K562 (cell line): ENCODE measurements at places on chromosomes 2 and 18. TPM values are rescaled to one million over a fixed set of nuclear protein-coding genes. Genes with fewer than 3 reads are reported as not detected.

The PLEKHM3 gene
- 1.0 and 1.3 TPM in 2 replicates for total RNA-seq

DNA sequence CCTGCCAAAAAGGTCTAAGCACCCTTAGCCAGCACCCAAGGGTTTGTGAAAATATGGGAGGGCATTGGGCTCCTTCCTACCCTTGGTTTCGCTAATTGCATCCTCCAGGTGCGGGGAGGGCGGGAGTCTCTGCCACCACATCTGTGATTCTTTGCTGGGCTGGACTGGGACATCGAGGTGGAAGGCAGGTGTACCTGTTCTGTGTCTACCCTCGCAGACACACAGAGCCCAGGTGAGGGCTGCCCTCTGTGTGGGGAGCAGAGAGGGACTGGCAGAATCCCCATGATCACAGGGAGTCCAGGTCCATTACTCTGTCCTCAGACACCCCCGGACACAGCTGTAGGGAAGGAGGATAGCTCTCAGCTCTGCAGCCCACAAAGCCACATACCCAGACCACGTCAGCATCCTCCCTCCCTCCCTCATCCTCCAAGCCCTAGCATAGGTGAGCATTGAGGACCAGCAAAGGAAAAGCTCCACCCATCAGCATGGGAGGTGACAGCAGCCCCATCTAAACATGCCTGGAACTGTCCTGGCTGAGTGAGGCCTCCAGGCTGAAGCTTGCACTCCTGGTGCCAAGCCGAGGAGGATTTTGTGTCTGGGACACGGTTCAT, 49.8 kb downstream of the PLB1 start:
- no peak for DNase-seq

GRCh38 chr2:48395658-48396057, 134.3 kb upstream of the STON1 start:
- no peak for DNase-seq

DNA sequence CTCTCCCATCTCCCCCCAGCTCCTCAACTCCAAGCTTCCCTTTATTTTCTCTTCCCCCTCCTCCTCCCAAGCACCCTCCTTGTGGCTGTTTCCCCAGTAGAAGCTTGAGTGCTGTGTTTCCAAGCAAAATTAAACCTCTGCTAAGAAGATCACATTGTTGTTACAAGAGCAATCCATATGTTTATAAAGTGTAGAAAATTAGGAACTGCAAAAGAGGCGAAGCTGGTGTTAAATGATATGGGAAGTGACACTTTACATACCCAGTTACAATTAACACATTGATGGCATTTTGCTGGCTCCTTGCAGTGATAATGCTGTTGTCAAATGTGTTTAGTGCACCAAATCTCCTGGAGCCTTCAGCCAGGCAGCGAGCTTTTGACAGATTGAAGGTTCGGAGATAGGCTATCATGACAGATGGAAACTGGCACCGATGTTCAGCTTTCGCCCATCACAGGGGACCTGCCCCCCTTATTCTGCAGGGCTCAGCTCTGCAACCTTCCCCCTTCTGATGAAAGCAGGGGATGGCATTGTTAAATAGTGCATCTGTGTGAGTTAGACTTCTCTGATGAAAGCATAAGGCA, 259.8 kb upstream of the ATP5MC3 start:
- DNase-seq = no peak

DNA sequence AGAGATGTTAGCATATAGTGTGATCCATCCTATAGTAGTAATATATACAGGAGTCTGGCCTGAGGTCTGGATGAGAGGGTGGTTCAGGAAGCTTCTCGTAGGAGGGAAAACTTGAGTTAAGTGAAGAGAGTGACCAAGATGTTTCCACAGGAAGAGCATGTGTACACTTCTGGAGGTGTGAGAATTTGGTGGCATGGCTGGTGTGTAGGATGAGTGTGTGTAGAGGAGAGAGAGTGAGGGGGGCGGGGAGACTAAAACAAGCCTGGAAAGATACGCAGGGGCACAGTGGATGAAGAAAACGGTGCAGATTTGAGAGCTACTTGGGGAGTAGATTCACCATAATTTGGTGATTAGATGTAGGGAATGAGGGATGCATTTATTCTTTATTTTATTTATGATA, 43.5 kb upstream of the CTLA4 start:
- DNase-seq = no peak
